ENCODE measurements at places on chromosomes 11 and 22. TPM values are rescaled to one million over a fixed set of nuclear protein-coding genes. Genes with fewer than 3 reads are reported as not detected.

MPZL2 gene
- not detected for total RNA-seq

SOX6 gene
- 1.4 TPM for total RNA-seq

GUCY1A2 gene
- total RNA-seq: 20.3 TPM

RFPL1 gene
- not detected for total RNA-seq

STX5 gene
- 40.7 TPM for total RNA-seq

BTG4 gene
- total RNA-seq: not detected

NADSYN1 gene
- 78.2 TPM for total RNA-seq
